ENCODE measurements at places on chromosomes 2 and 18.

DNA sequence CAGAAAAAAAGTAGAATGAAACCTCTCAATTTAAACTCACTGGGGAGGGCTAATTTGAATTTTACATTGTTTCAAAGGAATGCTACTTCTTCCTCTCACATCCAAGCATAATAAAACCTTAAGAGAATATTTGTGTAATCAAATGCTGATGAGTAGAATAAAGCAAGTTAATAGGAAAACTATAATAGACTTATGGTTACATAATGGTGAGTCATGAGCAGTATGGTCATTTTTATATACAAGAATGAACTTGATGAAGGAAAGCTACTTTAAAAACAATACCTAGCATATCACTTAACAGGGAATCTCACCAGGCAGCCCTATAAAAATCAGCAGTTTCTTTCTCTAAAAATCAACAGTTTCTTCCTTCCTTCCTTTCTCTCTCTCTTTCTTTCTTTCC is 80.3 kb downstream of the VSNL1 start:
- DNase-seq, result no peak

DNA sequence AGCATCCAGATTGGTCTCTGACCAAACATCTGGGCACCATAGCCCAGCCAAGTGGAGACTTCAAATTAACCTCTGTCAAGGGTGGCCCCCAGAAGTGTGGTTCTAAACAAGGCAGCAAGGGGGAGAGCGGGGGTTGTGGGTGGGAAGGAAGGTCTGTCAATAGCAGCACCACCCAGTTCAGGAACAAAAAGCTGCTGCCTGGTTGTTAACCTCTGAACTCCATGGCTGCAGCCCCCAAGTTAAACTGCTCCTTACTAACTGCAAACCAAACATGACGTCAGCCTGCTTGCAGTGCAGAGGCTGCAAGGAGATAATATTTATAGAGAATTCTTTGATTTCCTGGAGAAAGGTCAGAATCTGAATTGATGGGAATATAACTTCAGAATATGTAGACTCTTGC is 76.5 kb downstream of the ARL4C start:
- peak; percentile 31 for DNase-seq

- peak; percentile 41 for DNase-seq
These were observed 1.5 kb downstream of the EFR3B start for GRCh38 chr2:25043241-25043867.

DNA sequence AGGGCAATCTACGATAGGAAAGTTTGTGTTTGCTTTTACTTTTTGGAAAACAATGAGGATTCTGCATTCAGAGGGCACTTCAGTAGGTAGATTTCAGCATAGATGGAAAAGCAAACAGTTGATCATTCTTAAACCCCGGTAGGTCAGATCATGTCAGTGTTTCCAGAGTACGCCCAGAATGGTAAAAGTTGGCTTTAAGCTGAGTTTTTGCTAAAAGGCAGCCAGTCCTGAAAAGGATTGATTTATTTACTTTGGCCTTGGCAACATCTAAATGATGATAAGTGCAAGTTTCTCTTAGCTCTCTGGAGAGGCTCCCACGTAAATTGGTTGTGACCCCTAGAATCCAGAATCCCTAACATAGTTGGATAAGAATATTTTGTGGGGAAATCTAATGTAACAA is 168.0 kb downstream of the DIS3L2 start:
- DNase-seq, result no peak

DNA sequence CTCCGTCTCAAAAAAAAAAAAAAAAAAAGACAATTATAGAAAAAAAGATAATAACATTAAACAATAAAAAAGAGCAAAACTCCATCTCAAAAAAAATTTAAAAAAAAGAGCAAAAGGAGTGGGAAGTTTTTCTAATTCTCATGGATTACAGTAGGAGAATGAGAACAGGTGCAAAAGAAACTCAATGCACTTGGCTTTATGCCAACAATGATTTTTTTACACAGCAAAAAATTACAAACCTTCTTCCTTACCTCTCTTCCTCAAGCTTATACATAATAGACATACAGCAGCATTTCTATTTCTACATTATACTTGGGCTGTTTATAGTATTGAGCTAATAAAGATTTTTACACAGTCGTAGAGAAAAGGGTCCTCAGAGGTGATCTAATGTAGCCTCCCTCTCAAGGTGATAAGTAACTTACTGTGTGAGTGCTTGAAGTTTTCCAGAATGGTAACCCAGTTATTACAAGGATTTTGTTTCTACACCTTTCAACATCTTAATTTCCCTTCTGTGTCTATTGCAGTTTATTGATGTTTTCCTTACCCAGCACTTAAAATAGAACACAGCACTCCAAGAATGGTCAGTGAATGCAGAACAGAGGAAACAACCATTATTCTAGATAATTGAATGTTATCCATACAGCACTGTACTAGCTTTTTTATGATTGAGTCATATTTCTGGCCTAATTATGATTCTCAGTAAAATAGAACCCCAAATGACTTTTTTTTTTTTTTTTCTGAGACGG is 34.9 kb upstream of the RNF138 start:
- DNase-seq, result no peak

GRCh38 chr2:36918307-36918706 is 48.0 kb downstream of the STRN start:
- no peak for DNase-seq

Measured in CD4-positive, alpha-beta T cell treated with Interleukin-4 for 4 hours (primary cell).